ENCODE measurements at places on chromosomes 11 and 22.

GRCh38 chr11:127601578-127601977, 601.0 kb upstream of the KIRREL3 start:
- no peak for DNase-seq

GRCh38 chr22:46107089-46107664, 43.1 kb upstream of the PPARA start:
- peak; percentile 60 for DNase-seq

DNA sequence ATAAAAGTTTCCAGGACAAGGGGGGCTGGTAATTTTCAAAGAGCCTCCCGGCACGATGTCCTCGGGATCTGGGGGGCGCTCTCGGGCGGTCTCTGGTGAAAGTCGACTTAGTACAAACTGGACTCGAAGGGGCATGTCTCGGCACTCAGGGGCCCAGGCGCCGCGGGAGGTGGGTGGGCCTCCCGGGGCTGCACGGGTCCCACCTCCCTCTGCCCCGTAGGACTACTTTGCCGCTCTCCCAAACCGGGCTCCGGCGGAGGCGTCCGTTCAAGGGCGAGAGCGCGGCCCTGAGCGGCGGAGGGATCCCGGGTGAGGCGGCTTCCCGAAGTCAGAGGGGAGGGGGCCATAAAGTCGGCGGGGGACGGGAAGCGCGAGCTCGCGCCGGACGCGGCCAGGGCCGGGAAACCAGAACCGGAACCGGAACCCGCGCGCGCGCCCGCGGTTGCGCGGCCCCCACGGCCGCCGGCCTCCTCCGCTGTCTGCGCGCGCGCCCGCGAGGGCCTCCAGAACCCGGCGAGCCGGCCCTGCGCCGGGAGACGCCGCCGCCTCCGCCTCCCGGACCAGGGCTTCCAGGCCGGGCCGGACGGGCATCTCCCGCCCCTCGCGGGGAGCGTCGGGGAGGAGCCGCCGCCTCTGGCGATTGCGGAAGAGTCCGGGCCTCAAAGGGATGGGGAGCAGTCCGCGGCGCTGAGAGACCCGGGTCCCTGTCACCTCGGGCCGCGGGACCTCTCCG, at the start of gene ARHGEF12:
Gene ARHGEF12, plus strand, starts transcription at position 506 of the 733 bp plus-strand sequence. CDS start 831 bp downstream, outside the sequence.
- DNase-seq: peak; percentile 97

DNA sequence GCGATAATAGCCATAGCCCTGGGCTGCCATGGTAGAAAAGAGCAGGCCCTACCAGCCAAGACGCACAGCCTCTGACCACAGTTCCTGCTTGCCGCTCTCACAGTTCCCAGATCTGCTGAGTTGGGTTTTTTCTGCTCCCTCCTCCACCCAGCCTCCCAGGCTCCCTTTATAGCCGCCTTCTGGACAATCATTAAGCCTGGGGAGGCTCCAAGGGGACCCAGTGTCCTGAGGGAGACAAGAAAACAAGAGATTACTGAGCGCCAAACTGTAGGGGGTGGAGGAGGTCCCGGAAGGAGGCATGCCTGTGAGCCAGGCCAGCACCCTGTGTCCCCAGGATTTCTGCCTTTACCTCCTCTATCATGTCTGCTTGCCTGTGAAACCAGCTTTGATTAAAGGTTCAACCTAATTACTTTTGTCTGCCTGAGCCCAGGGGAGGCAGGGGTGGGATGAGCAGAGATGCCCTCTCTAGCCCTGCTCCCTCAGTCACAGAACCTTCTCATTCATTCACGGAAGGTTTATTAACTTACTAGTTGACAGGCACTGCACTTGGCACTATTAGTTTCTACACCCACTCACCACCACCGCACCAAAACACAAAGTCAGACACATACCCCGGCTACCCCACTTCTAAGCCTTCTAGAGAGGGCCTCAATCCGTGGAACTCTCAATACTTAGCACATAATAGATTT, 1.2 kb downstream of the SLC37A4 start:
- DNase-seq: peak; percentile 92

DNA sequence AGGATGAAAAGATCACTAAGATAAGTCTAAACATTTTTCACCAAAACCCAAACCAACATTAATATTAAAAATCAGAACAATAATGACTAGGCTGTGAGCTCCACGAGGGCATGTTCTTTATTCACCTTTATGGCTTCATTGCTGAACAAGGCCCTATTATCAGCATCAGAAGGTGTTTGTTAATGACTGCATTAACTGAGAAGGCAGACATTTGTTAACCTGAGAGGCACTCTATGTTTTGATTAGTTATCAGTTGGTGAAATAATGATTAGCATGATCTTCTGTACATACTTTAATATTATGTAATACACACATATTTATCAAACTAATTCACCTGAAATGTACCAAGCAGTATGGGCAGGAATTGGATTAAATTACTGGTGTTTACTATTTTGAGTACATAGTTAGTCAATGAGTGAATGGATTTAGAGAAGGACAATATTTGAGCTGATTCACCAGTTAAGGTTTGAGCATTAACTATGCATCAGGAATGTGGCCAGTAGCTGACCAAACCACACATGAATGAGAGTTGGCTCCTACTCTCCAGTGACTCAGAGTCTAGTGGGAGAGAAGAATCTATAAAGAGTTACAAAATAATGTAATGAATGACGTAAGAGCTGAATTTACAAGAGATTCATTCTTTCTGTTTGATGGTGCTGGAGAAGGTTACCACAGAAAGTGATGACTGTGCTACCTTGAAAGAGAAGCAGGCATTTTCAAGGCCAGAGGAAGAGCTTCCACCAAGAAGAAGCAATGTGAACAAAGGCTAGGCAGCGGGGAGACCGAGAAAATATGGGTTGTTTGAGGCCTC, 6.7 kb downstream of the IL18 start:
- DNase-seq: peak; percentile 99

- no peak for DNase-seq
These were observed 1.4 kb downstream of the TMX2 start for GRCh38 chr11:57713835-57714234.

- no peak for DNase-seq
These were observed 4.4 kb upstream of the P2RX6 start for GRCh38 chr22:21010426-21011113.

DNA sequence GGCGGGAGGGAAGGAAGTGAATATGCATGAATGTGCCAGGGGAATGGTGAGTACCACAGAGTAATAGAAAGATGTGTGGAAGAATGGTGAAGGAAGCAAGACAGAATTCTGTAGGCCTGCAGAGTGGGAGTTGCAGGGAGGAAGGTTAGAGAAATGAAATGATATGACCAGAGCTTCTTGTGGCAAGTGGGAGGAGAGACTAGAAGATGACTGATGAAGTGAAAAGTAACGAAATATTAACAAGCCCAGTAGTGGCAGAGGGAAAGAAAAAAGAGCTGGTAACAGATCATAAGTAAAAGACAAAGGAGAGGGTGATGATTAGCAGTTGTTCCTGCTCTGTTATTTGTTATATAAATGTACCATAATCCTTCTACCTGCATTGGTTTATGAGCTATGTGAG, 1.0 kb upstream of the ALKBH8 start:
- no peak for DNase-seq

DNA sequence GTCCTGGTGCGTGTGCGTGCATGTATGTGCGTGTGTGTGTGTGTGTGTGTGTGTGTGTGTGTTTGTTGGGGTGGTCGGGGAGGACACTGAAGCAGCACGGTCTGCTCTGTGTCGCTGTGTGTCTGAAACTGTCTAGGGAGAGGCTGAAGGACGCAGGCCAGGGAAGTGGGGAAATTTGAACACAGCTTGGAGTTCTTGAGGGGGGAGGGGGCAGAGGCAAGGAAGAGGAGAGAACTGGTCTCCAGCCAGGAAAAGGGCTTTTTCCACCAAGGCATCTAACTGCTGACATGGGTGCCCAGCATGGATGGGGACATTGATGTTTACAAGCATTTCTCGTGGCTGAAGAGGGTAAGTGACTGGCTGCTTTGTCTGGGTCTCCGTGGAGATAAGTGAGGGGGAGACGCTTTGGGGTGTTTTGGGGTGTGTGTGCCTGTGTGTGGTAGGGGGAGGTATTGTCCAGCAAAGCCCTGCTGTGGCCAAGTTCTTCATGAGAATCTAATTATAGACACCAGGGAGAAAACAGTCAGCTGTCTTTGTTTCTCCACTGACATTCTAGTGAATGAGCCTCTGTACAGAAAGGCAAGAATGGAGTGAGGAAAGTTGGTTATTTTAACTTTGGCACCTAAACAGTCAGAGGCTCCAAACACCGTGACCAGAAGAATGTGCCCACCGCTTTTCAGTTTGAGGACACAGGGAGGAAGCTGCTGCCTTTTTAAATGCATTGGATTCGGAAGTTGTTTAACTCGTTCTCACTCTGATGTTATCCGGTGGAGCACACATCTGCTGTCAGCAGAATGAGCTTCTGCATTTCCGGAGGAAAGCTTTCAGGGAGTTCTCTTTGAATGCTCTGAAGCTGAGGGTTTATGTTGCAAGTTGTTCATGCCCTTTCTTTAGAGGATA, 63.7 kb downstream of the PPFIBP2 start:
- peak; percentile 18 for DNase-seq

GRCh38 chr11:94856443-94856842, 88.3 kb downstream of the AMOTL1 start:
- no peak for DNase-seq

- DNase-seq: no peak
These were observed 375.1 kb downstream of the OPCML start for GRCh38 chr11:133156986-133157745.

DNA sequence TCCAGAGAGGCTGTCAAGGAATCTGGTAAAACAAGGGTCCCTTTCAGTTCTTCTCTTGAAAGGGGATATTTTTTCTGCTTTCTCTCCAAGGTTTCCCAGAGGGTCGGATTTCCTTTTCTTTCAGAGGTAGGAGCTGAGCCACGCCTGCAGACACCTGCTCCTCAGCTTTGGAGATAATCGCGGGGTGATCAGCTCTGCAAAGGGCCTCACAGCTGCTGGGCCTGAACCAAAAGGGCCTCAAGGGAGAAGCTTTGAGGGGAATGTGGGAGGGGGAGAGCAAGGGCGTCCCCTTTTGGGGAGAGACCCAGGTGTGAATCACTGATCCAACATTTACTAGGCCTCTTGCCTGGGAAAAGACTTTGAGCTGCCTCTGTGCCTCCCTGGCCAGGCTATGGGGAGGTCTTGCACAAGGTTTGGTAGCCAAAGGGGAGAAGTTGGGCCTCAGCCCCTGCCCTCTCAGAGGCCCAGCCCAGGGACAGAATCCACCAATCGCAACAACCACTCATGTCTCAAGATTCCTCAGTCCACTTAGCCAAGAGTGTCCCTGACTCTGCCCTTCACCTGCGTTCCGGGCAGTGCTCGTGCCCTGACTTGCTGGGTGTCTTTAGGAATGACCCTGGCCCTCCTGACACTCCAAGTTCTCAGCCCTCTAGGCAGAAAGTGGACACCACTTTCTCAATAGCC, 14.0 kb upstream of the TP53I11 start:
- DNase-seq: no peak

DNA sequence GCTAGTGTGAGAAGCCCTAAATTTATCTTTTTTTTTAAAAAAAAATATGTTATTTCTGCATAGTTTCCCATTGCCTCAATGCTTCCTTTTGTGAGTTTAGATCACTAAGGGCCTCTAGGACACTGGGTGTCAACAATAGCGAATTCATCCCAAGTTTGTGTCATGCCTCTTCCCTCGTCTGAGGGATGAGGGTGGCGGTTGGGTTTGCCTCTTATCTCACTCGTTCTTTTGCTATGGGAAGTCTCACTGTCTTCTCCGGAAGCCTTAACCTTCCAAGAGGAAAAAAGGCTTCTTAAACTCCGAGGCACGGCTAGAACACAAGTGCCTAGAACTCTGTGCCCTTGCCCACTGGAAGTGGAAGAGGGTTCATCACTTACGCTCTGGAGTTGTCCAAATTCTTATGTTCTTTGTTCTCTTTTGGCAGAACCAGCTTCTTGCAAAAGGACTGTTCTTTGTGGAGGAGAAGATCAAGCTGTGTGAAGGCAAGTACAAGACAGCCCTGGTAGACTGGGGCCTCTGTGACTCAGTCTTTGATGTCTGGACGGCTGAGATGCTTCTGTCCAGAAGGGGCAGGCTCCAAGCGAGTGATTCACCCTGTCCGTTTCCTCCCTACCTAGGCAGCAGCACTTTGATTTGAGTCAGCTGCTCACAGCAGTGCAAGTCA, 78.5 kb downstream of the TRAF6 start:
- peak; percentile 95 for DNase-seq

DNA sequence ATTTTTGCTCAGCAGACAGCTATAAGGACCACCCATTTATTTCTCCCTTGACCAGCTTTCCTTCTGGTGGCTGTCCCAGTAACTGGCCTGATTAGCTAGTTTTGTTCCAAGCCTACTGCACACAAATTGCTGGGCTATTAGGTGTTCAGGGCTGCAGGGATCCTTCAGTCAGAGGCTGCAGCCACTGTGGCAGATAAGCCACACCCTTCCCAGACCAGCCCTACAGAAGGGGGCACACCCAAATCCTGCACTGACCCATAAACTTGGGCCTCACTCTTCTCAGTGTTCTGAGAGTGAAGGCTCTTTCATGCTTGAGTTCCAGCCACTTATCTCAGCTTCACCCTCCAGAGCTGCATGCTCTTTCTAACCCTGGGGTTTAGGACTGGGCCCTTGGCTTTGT, 200.0 kb downstream of the AASDHPPT start:
- DNase-seq: no peak

- no peak for DNase-seq
These were observed 1083.1 kb downstream of the LRRC4C start for GRCh38 chr11:40376331-40376730.

DNA sequence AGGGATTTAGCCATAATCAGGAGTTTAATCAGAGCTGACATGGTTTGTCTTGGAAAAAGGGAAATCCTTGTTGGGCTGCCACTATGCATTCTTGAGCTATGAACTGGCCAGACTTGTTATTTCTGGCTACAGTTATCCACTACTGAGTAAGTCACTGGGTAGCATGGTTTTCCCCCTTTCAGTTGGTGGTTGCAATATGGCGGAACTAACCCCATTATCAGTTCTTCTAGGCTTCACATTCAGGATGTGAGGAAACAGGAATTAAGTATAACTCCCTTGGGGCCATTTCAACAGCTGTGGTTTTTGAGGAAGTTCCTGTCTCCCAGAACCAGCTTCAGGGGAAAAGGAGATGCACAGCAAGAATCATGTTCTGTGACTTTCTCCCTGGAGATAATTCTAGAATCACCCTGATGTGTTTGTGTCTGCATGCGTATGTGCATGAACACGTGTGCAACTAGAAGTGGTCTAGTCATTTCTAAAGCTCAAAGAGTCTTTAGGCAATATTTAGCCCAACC, 103.0 kb upstream of the CD44 start:
- peak; percentile 82 for DNase-seq

DNA sequence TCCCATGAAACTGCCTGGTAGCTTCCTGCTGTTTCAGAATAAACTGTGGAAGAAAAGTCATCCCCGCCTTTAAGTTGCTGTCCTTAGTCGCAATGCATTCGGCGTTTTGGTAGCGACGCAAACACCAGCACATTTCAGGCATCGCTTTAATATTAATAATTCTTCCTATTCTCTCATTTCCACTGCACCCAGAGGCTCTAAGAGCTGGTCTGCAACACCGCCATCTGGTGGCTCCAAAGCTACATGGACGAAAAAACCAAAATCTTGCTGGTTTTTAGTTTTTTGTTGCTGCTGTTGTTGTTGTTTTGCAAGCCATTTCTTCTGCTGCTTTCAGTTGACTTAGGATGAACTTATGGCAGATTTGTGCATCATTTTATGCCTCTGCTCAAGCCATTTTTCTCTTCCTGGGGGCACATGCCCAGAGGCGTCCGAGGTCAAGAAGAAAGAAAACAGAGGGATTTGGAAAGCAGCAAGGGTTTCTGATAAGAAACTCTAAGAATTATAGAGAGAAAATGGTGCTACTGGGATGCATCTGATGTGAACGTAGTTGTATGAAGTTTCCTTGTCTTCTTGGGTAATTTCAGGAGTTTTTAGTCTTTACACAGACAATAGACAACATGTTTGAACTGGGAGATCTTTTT, 345.4 kb upstream of the KIRREL3 start:
- peak; percentile 26 for DNase-seq

GRCh38 chr11:116122697-116123472, 618.7 kb upstream of the CADM1 start:
- DNase-seq: no peak

Measured in kidney tubule cell (primary cell).